ENCODE measurements at places on chromosomes 7 and 10.
A peak's percentile ranks its signal among the peaks of the same experiment; 100 is the strongest.

GRCh38 chr7:47931005-47932004 is 17.0 kb downstream of the PKD1L1 start:
- no peak for DNase-seq

- no peak for DNase-seq
Measured at GRCh38 chr7:90262438-90262837, 17.5 kb downstream of the CFAP69 start.

- no peak for DNase-seq
Measured at GRCh38 chr7:29879609-29880008, 73.3 kb downstream of the WIPF3 start.

- no peak for DNase-seq
Measured at GRCh38 chr10:97583476-97583875, 713 bp upstream of the HOGA1 start.

DNA sequence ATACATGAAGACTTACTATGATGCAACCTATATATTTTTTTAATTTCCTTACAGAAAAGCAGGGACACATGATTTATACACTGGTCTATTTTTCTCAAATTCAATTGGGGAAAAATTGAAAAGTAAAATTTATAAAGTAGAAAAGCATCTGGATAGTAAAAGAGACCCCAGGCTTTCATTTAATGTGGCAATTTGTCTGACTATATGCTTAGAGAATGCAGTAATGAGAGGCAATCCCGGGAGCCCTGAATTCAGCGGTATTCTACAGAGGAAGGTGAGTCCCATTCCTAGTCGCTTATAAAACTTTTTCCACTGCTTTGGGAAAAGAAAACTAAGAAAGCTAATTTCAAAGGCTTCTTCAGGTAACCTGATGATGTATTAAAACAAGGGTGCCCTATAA is 167.1 kb downstream of the SEMA3D start:
- no peak for DNase-seq

GRCh38 chr7:26668821-26669220 is 195.6 kb downstream of the SKAP2 start:
- no peak for DNase-seq

DNA sequence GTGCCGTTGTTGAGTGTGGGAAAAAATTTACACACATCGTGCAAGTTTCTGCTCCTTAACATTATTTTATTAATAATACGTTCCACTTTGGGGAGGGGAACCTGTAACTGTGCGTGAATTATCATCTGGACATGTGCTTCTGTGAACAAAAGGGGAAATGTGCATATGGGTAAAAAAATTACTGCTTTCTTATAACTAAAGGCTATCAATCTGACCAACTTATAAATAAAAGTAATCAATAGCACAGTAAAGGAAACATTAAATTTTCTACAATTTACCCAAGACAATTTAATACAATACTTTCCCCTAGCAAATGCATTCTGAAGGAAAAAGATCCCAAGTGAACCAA is 4.5 kb downstream of the TWIST1 start:
- no peak for DNase-seq

- no peak for DNase-seq
Measured at GRCh38 chr7:6495597-6496262, 48.0 kb upstream of the DAGLB start.

- DNase-seq, result no peak
Measured at GRCh38 chr7:135666156-135666555, 3.8 kb downstream of the STMP1 start.

GRCh38 chr10:110013630-110014293 is 6.0 kb downstream of the ADD3 start:
- DNase-seq, result peak; percentile 52

DNA sequence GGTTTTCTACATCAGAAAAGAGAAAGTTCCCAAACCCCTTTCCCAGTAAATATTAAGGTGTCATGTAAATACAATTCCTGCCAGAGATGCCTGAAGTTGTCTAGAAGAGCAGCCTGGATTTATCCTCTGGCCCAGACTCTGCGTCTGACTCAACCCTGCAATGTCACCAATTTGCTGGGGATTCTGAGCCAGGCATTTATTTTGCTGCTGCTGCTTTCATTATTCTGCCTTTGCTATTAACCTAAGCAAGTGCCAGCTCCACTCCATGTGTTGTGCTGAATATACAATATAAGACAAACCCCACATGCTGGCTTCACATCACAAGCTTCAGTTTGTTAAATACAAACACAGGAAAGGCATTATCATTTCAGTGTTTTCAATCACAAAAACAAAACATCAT is 59.1 kb downstream of the ELAPOR2 start:
- no peak for DNase-seq

DNA sequence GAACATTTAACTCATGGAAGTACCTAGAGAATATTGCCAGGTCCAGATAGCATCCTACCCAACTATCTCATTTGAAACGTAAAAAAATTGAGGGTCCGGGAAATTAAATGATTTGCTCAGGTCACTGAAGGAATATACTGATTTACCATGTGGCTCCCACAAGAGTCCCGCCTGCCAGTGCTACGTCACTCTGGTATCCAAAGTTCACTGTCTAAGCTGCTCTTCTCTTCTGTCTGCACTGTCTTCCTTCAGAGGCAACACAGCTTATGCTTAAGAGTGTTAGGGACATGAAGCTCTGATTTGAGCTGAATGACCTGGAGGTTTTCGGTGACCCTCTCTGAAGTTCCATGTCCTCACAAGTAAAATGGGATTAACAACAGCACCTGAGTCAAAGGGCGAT is 114.6 kb downstream of the PDE1C start:
- DNase-seq, result no peak

DNA sequence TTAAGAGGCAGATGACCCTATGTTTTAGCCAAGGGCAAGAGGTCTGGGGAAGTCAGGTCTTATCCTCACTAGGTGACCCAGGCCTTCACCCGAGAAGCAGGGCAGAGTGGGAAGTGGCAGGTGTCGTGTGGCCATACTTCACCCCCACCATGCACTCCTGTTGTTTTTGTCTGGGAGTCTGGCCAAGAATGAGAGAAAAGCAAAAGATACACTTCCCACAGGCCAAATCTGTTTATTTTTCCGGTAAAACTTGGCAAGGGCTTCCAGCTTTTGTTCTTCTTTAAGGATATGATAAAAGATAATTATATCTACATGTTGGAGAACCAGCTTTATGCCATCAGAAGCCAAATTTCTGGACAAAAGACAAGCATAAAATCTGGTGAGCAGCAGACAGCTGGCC is 137.4 kb upstream of the CDC14C start:
- no peak for DNase-seq

DNA sequence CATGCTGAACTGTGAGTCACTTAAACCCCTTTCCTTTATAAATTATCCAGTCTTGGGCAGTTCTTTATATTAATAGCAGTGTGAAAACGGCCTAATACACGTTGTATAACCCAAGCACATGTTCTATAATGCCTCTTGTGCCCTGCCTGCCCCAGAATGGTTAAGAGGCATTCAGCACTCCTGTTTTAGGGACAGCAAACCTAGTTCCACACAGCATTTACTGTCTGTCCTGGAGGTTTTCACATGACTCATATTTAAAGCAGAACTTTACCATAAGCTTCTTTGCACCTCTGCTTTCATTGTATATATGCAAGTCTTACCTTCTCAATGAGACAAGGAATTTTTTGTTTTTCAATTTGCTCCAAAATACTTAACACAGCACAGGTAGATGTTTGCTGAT is 144.8 kb downstream of the ICA1 start:
- DNase-seq, result no peak

DNA sequence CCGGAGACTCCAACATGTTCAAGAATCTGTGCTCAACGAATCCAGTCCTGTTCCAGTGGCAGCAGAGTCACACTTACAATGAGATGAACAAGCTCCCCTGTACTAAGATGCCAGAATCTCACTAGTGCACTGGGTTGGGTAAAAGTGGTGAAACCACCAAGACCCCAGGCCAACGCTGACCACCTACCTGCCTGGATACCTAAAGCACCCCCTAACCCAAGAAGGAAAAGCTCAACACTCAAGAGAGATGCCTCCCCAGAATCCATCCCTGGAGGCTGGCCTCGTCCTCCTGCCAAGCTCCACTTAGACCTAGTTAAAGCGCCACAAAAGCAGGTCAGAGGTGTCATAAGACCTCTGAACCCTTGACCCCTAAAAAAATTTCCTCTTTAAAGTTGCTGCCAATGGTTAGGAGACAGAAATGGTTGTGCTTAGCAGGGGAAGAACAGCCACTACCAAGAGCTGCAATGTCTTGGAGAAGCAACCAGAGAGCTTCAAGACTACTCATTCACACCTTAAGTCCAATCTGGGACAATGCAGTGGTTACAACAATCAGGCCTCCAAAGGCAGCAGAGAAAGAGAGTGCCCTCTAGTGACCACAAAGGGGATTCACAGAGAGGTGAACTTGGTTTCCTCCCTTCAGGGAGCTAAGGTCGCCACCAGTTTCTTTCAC is 94.6 kb upstream of the MACROH2A2 start:
- DNase-seq, result peak; percentile 24

- no peak for DNase-seq
Measured at GRCh38 chr7:22725585-22725984, 1.4 kb upstream of the IL6 start.

DNA sequence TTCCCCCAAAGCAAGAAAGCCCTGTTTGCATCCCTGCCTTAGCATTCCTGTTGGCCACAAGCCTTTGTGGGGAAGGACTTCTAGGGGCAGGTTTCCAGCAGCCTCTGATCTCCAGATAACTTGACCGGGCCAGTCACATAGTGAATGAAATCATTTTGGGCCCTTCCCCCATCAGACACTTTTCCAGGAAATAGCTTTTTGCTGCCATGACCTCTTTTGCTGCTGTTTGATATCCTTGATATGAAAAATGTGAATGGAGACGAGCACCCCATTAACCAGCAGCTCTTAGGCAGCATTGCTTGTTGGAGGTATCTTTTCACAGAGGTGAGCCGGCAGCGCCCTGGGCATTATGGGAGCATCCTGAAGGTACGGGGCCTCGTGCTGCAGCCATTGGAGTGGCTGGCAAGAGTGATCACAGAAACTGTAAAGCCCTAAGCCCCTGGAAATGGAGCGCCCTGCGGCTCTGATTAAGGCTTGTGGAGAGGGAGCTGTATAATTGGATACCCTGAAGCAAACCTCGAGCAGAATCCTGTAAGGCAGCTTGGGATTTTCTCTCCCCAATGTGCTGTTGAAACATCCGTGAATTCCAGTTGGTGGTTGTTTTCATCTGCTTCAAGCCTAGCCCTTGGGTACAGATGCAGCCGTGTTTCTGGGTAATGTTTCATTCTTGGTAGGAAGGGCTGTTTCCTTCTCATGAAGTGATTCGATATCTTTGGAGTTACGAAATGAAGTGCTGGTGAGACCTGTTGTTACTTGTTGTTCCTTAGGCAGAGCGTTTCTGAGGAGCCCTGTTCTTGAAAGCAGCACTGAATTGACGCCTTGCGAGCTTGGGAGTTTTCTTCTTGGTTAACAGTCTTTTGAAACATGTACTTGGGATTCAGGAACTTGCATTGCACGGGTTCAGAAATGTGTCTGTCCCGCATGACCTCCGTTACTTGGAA is 179.0 kb downstream of the PTEN start:
- no peak for DNase-seq

DNA sequence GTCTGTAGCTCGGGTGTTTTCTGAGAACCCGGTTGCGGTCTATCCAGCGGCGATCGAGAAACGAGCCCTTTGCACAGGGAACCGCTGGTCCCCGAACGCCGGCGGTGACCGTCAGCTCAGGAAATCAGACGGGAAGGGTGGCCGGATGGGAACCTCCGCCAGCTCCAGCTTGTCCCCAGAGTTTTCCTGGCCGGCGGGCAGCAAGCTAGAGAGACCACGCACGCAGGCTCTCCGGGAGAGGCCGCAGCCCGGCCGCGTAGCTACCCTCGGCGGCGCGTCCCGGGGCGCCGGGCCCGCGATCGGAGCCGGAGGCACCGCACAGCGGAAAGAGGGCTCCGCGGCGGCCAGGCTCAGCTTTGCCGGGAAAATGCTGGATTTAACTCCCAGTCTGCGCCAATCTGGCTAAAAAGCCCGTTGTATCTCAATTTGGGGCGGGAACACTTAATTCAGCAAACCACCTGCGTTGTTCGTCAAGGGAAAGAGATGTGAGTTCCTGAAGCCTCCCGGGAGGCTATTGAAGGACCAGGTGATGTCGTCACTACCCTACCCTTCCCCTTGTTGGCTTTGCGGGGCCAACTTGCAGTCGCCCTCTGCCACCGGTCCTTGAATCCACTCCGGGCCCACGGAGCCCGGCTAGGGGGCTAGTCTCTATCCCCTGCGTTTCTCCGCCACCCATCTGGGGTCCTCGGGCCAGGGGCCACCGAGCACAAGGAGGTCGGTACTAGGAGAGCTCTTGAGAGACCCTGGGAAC is 859 bp upstream of the CH25H start:
- DNase-seq, result no peak

- no peak for DNase-seq
Measured at GRCh38 chr7:94104301-94104700, 100.1 kb upstream of the BET1 start.

- DNase-seq, result peak; percentile 12
Measured at GRCh38 chr7:85023066-85023712, 163.7 kb downstream of the SEMA3D start.

- DNase-seq, result no peak
Measured at GRCh38 chr7:41942468-41943093, 239.7 kb upstream of the INHBA start.

GRCh38 chr7:12470930-12471329 is 67.3 kb upstream of the VWDE start:
- no peak for DNase-seq

GRCh38 chr7:5354460-5355232 is 69.0 kb downstream of the TNRC18 start:
- DNase-seq, result no peak

- DNase-seq, result no peak
Measured at GRCh38 chr10:27030060-27030459, 70.2 kb downstream of the ANKRD26 start.

GRCh38 chr10:1468811-1469210 is 268.5 kb downstream of the ADARB2 start:
- no peak for DNase-seq

DNA sequence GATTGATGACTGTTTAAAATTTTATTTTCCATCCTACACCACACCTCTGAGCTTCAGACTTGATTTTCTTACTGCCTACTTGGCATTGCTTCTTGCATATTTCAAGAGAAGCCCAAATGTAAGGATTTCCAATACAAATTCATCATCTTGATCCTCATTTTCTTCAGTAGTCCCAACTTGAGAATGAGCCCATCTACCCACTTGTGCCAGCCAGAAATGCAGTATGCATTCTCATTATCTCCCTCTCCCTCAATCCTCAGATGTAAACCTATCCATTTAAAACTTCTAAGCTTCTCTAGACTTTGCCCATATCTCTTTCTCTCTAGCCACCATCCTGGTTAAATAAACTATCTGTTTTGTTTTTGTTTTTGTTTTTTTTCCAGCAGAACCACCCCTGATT is 22.4 kb upstream of the EGFR start:
- no peak for DNase-seq

- no peak for DNase-seq
Measured at GRCh38 chr7:128207609-128208008, 33.5 kb upstream of the LEP start.

- no peak for DNase-seq
Measured at GRCh38 chr10:86931872-86932271, 25.5 kb downstream of the MMRN2 start.

DNA sequence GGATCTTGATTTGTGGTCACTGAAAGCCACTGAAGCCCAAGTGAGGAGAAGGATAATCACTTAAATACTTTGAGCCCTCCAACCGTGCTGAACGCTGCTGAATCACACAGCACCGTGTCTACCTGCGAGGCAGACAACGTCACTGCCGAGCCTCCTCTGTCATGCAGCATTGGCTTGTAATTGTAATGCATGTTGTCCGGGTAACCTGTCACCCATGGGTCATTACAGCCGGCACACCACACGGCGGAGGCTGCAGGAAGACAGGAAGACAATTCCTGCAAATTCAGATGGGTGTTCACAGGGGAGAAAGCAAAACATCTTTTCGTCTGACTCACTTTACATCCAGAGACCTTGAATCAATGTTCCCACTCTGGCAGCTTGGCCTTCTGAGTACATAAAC is 546.1 kb upstream of the FOXK1 start:
- no peak for DNase-seq

Measured in CD4-positive, alpha-beta T cell treated with Interleukin-6 at 100 ng/mL for 8 hours (primary cell).